ENCODE measurements at places on chromosomes 1 and 21.

DNA sequence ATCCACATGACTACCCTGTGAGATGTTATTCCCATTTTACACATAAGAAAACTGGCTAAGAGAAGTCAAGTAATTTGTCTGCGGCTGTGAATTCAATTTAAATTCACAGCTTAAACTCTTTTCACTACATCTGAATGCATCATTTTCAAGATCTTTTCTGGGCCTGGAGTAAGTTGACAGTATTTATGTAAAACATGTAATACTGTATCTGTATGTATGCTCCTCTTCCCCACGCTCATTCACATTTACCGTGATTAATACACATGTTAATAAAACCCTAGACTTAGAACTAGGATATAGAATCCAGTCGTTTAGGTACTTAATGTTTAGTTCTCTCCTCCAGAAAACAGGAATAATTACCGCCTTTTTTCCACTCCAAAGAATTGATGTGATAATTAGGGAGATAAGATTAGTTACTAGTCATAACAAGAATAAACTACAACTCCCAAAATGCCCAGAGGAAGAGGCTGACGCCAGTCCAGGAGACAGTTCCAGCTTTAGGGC lies 442 bp upstream of the PPP1R12B start:
- DNase-seq = no peak

DNA sequence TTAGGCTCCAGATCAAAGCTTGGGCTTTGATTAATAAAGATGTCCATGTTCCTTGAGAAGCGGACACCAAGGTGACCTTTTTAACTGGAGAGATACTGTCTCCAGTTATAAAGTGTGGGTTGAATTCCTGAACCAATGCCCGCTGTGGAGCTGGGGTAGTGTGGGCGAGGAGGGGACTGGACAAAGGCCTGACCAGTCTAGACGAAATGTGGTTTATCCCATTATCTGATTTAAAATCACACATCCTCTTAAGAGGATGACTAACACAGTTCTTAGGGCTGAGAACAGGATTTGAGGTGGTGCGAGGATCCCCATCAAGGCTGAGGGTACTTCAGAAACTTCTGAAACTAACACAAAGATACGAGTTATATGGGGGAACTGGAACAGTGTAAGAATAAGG lies 84.5 kb upstream of the GCLM start:
- no peak for DNase-seq

DNA sequence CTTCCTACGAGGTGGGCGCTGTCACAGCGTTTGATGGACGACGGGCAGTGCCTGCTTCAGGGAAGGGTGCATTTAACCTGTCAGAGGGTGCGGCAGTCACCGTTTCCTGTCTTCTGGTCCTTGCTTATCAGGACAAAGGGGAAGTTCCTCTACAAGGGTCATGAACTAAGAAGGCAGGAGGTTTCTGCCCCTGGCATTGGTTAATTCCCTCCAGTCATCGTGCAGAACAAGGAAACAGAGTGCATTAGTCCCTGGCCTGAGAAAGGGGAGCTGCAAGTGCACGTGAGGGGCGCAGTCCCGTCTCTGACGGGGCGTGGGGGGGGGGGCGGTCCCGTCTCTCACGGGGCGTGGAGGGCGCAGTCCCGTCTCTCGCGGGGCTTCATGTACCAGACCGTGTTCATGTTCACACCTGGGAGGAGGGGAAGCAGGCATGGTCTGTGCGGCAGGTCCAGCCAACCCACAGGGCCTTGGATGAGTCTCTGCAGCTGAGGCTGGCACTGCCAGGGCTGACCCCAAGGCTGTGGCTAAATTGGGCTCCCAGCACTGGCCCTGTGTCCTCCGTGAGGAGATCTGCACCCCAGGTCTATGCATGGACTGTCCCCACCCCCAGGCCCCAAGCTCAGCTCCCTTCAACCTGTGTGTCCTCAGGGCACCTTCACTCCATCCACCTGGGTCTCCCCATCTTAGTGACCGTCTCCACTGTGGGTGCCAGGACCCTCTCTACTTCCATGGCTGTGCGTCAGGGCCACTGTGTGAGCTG lies 89.2 kb upstream of the COL6A1 start:
- no peak for DNase-seq

GRCh38 chr1:85379203-85380136 lies 85.5 kb downstream of the DDAH1 start:
- DNase-seq = no peak
